ENCODE measurements at places on chromosomes 12 and 14.

- no peak for DNase-seq
These were observed 98.0 kb downstream of the SAMD4A start for GRCh38 chr14:54664961-54665360.

DNA sequence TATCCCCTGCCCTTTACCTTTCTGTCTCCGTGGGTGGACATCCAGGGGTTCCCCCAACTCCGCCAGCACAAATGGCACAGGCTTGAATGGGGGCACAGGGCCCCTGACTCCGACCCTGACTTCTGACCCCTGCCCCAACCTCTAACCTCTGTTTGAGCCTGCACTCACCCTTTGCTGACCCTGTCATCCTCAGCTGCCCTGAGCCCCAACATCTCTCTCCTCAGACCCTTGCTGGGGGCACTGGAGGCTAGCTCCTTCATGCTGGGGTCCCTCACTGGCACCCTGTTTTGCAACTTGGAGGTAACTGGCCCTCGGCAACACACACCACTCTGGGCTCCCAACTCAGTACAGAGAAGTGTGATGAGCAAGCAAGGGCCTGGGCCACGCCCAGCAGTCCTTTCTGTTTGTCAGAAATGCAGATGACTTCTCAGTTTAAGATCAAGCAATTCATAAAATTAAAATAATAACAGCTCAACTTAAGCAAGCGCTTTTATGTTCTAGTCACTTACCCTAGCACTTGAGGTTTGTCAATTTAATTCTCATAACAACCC is 2.1 kb downstream of the IFI27 start:
- no peak for DNase-seq

- DNase-seq: no peak
These were observed 18.7 kb upstream of the SERPINA6 start for GRCh38 chr14:94341656-94342333.

DNA sequence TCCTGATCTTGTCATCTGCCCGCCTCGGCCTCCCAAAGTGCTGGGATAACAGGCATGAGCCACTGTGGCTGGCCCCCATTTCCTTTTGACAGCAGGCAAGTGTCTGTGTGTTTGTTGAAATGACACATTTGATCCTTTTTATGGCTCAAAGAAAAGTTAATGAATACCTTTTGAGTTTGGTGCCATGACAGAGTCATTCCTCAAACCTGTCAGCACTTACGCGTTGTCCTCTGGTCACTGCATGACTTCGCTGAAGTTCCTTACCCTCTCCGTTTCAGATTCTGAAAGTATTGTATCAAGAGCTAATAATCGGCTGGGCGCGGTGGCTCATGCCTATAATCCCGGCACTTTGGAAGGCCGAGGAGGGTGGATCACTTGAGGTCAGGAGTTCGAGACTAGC is 32.4 kb downstream of the NEMF start:
- DNase-seq: no peak

- DNase-seq: no peak
These were observed 1203.5 kb upstream of the TMEM132C start for GRCh38 chr12:127063339-127064072.

DNA sequence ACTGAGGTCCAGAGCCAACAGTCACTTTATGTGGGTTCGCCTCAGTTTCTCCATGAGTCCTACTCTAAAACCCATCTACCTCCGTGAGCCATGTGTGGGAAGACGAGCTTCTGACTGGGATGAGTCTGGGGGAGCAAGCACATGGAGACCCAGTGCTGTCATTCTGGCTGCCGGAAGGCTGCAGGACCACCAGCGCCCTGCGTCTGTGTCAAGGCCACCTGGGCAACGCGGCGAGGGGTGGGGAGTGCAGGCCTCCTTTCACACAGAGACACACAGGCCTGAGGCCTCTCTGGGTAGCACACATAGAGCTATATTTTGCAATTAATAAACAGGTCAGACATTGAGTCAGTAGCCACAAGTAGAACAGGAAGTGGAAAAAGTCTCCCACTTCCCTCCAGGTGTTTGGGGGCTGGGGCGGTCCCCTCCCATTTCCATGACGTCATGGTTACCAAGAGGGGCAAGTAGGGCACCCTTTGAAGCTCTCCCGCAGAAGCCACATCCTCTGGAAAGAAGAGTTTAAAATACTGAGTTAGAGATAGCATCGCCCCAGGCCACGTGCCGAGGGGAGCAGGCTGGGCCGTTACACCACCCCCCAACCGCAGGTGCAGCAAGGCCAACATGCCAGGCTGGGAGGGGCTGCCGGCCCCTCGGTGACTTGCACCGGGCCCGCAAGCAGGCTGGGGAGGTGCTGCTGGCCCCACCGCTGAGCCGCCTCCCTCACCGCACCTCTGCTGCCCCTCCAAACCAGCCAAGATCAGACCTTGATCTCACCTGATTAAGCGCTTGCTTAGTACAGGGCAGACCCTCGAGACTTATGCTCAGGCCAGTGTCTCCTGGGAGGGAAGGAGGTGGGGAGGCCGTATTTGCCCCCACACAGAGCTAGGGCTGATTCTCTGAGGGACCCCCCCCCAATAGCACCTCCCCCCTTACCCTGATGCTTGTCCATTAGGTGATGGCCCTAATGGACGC is 32.7 kb downstream of the DAD1 start:
- no peak for DNase-seq

DNA sequence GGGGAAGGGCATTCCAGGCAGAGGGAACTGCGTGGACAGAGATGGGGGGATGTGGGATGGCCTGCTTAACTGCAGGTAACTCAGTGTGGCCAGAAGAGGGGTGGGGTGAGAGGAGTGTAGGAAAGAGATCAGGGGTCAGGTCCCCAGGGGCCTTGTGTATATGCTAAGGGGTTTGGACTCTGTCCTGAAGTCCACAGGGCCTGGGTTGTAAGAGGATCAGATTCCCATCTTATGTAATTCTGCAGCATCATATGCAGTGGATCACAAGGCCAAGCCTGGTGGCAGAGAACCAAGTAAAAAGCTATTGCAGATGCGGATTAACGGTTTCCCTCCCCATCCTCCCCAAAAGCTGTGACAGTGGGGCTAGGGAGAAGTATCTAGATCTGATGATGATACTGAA is 8.7 kb downstream of the TCTN1 start:
- no peak for DNase-seq

DNA sequence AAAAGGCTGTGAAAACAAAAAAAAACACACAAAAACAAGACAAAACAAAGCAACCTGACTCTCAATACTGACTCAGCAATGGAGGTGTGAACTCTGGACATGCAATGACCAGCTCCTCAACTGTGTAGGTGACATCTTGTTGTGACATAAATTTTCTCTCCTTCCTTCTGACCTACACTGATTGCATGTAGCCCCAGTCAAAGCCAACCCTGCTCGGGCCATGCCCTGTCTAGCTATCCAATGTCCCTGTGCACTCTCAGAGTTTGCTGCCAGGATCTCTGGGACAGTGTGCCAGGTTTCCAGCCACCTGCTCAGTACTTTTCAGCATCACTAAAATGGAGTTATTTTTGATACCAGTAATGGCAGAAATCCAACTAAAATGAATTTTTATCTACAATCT is 18.9 kb upstream of the CRACR2A start:
- no peak for DNase-seq

DNA sequence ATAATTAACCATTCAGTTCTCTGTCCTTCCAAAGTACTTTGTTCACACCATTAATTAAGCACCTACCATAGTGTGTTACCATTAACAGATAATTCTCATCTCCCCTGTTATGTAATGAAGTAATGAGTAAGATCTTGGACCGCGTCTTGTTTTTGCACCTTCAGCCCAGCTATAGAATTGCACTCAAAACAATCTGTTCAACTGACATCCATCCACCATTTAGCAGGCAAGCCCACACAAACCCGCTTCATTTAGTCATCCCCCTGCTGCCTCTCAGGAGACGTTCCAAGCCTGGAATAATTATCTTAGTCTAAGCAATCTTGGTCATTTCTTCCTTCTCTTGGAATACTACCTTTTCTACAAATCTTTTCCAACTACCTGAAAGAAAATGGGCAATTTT is 74.4 kb downstream of the DUSP16 start:
- no peak for DNase-seq

DNA sequence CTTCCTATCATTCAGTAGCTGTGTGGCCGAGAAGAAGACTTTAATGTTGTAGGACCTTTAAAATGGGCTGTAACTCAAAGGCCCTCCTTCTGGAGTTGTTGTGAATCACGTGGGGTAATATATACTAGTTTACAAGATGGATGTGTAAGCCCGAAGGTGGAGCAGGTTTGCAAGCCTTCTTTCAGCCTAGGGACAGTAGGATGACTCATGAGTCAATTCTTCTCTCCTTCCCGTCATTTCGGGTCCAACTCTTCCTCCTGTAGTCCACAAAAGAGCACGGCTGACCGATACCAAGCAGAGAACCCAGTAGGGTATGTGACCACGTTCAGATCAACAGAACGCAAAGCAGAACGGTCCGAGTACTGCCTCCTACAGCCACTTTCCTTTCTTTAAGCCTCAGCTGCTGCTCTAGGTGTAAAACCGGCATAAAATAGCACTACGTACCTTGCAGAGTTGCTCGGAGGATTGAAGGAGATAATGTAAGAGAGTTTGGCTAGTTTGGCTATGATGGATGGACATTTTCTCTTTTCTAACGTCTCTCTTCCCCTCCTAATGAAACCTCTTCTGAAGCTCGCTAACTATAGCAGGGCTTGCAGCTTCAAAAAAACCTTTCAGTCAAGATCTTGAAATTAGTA is 1.3 kb upstream of the RASSF3 start:
- DNase-seq: no peak

- no peak for DNase-seq
These were observed 223.7 kb downstream of the CACNA1C start for GRCh38 chr12:2276288-2277033.

- DNase-seq: peak; percentile 15
These were observed 127.4 kb upstream of the EGLN3 start for GRCh38 chr14:34078117-34078743.

DNA sequence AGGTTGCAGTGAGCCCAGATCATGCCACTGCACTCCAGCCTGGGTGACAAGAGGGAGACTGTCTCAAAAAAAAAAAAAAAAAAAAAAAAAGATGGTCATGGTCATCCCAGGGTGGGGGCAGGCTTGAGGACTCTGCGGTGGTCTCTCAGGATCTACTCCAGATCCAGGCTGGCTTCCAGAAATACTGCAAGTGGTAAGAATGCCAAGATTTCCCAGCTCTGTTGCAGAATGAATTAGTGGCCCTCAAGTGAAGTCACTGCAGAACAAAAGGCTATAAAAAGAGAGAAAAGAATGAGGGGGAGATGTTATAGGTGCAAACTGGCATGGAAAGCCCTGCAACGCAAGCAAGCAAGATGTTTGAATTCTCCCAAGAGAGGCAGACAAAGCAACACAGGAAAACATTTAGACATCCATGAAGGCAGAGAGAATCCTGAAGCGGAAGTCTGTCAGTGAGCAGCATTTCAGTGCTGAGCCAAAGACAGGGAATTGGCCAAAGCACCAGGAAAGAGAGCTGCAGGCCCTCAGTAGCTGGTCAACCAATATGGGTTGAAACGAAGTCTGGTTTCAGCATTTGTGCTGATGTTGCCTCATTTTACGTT is 31.9 kb upstream of the ETFBKMT start:
- DNase-seq: no peak

- DNase-seq: no peak
These were observed 18.4 kb downstream of the ANO6 start for GRCh38 chr12:45234139-45234865.

- no peak for DNase-seq
These were observed 449.1 kb upstream of the SOX5 start for GRCh38 chr12:24398605-24399004.

DNA sequence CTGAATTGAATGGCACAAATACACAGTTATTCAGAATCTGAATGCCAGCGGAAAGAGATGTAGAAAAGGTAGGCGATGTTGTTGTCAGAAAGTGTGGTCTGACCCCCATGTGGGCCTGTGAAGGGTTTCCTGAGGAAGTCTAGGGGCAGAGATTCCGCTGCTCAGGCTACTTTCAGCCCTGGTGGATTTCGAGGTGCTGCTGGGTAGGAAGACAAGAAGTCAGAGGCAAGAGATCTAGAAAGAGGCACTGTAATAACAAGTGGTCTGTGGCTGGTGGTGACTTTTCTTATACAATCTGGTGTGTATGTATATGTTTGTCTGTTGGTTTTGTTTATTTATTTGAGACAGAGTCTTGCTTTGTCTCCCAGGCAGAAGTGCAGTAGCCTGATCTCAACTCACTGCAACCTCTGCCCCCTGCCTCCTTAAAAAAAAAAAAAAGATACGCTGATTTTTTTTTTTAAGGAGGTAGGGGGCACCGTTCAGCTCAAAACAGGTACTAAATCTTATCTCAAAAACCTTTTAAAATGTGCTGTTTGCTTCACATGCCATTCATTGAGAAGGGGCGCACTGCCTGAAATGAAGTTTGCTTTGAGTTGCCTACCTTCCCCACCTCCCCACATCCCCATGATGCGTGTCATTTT is 27.1 kb upstream of the MANSC4 start:
- DNase-seq: no peak

- no peak for DNase-seq
These were observed 8.5 kb downstream of the AMN start for GRCh38 chr14:102930753-102931579.

DNA sequence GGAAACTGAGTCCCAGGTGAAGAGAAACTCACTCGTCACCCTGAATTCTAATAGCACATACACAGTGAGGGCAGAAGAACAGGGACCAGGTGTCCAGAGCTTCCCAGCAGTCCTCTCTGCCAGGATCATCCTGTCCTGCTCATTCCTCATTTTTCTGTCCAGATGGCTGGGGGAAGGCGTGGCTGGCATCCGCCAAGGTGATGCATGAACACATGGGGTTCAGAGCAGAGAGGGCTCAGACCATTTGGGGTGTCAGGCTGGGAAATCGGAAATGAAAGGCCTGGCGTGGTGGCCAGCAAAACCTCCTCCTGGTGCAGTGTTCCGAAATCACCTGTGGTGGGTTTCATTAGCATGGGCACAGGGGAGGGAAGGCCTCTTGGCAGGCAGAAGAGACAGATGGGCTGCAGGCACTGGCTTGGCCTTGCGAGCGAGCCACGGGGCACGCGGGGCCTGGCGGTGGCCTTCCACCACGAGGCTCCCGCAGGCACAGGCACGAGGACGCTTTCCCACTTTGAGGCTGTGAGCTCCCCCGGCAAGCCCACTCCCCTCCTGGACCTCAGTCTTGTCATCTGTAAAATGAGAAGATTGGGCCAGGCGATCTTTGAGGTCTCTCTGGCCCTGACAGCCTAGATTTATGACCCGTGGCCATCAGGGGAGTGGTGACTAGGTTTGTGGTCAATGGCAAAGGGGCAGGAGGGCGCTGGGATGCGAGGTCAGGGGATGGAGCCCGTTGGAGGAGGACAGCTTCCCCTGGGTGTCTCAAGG is 68.5 kb downstream of the TSPAN9 start:
- DNase-seq: no peak

- DNase-seq: no peak
These were observed 60.6 kb downstream of the ARL6IP4 start for GRCh38 chr12:123041042-123041531.

All from DMS79 (cell line).